ENCODE measurements at places on chromosomes 5 and 9.
A peak's percentile ranks its signal among the peaks of the same experiment; 100 is the strongest.

DNA sequence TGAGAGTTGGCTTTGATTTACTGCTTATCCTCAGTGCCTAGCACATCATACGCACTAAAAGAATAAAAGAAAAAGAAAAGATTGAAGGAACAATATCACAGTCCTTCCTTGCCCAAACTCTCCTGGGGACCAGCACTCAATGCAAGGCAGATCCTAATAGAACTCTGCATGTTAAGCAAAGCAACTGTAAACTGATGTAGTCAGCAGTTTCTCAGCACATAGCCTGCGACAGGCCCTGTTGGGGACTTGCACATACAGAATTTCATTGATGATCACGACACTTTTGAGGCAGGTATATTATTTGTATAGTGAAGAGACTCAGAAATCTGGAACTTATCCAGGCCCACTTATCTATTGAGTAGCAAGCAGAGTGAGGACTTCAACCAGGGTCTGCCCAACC, 15.4 kb downstream of the NIPAL4 start:
- no peak for DNase-seq

DNA sequence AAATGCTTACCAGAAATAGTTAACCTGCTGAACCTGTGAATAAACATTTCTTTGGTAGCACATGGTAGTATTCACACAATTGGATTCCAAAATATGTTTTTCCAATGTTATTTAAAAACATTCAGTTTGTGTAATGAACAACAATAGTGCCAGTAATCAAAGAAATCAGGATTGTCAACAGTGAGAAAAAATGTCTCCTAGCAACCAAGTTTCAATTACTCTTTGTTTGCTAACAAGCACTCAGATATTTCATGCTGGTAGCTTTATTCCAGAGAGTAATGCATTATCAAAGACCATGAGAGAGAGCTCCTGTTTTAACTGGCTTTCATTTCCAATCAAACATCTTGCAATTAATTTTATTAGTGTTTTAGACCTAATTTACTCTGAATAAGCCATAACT, 768.1 kb upstream of the GRAMD2B start:
- no peak for DNase-seq

GRCh38 chr5:162187371-162187770, 119.8 kb downstream of the GABRG2 start:
- DNase-seq, result no peak

DNA sequence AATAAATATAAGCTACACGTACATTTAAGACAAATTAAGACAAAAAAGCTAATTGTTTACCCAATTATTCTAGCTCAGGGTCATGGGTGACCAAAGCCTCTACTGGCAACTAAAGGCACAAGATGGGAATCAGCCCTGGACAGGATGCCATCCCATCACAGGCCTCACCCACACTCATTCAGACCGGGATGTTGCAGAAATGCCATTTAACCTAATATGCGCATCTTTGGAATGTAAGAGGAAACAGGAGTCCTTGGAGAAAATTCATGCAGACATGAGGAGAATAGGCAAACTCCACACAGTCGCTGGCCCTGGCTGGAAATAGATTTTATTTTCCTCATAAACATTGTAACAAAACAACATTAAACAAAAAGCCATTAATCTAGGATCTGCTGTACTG, 2003.8 kb upstream of the CDH9 start:
- DNase-seq, result no peak

- no peak for DNase-seq
These were observed 1.9 kb downstream of the NOP16 start for GRCh38 chr5:176386491-176386890.

- peak; percentile 36 for DNase-seq
These were observed at the start of gene ACOT12 for GRCh38 chr5:81393783-81394718. ACOT12 (minus strand) TSS chr5:81394134; CDS start chr5:81394114, 20 bp downstream.

GRCh38 chr5:169289520-169289919, 11.4 kb downstream of the SLIT3 start:
- DNase-seq, result no peak

- no peak for DNase-seq
These were observed 651 bp upstream of the AK1 start for GRCh38 chr9:127878001-127878651.

DNA sequence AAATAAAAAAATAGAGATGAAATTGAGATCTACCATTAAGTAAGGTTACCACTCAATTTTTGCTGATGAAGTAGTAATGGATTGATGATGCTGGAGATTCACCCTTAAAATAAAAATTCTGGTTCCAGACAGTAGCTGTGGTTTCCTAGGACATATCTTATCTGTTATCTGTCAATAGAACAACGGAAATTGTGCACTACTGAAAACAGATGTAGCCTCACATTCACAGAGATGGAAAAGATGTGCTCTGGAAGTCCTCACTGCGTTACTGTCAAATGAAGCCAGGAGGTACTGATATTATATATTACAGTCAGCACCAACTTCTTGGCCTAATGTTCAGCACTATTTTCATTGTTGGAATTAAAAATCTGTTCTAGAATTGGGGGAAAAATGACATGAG, 154.0 kb downstream of the SLC24A2 start:
- peak; percentile 18 for DNase-seq

DNA sequence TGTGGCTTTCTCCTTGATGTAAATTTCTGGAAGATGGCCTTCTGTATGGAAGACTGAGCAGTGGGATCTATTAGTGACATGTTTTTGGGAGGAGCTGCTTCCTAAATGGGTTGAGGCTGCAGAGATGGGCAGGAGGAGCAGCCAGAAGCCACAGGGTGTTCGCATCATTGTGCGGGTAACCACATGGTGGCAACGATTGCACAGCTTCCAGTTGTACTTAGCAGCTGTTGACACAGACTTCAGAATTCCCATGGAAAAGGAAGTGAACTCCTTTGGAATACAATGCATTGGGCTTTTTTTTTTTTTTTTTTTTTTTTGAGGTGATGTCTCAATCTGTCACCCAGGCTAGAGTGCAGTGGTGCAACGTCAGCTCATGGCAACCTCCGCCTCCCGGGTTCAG, 297.3 kb downstream of the NR3C1 start:
- peak; percentile 74 for DNase-seq

GRCh38 chr9:105150991-105151685, 93.3 kb upstream of the SLC44A1 start:
- DNase-seq, result peak; percentile 51

DNA sequence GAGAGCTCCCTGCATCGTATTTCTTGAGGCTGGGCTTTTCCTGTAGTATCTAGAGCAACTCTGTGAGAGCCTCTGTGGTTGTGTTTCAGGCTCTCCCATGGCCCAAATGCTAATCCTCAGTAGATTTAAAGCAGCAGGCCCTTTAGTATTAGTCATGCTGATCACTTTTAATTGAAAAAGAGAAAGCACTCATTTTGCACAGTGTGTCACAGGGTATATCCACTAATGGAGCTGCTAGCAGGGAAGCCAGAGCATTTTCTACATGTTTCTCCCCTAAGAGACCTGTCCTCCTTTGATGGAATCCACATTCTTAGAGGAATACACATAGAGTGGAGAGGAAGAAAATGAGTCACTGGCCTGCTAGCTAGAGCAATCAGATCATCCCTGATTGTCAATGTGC, 348.5 kb downstream of the TMEM232 start:
- peak; percentile 89 for DNase-seq

- DNase-seq, result no peak
These were observed 24.2 kb downstream of the NDST1 start for GRCh38 chr5:150532151-150532550.

GRCh38 chr5:61817472-61818326, 485.6 kb downstream of the ZSWIM6 start:
- peak; percentile 63 for DNase-seq

DNA sequence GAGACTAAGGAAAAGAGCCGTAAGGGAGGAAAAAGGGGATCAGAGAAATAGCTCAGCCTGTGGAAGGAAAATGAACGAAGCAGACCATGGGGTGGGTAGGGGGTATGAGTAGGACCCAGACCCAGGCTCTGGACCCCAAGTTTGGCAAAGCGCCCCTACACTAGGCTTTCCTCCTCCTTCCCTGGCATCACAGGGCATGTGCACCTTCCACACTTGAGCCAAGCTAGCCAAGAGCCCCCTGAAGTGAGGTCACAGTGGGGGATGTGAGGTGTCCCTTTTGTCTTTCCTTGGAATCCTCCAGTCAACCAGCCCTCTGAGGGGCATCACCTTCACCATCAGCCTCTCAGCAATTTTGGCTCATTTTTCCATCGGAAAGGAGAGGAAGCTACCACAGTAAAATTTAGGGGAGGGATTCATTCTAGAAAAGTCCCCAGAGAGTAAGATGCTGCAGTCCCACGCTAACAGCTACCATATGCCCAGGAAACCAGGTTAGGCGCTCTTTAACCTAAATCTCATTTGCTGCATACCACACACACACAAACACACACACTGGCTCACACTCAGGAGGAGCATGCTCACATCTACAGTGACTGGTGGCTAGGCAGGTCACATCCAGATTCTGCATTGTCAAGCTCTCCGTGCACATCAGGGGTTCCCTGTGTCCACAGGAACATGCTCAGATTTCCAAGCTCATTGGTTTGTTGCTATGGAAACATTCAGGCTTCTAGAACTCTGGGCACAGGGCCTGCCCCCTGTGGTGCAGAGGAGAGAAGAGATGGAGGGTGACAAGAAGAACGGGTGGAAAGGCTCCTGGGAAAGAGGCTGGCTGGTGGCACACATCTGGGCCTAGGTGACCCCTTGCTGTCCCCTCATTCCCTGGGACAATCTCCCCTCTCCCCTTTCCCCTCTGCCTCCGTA, 9.9 kb downstream of the REEP2 start:
- peak; percentile 33 for DNase-seq

All from mesenchymal stem cell (in vitro differentiated cells and primary cell).